ENCODE measurements at places on chromosomes 1 and 21.

DNA sequence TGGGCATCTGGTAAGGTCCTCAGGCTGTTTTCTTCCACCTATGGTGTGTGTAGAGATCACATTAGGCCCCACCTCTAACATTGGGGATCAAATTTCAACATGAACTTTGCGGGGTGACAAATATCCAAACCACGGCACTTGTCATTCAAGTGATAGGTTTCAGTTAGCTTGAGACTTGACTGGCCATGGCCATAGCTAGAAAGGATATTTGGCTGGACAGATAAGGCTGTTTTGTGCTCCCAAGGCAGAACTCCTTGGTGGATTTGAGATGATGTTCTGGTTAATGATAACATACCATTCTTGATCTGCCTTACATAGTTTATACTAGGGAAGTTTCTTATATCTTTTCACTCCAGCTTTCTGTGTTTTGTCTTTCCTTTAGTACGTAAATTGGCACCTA is 48.5 kb downstream of the CELF3 start:
- DNase-seq = no peak

- DNase-seq = no peak
Observed at GRCh38 chr1:39593386-39593785, 16.8 kb upstream of the PABPC4 start.

DNA sequence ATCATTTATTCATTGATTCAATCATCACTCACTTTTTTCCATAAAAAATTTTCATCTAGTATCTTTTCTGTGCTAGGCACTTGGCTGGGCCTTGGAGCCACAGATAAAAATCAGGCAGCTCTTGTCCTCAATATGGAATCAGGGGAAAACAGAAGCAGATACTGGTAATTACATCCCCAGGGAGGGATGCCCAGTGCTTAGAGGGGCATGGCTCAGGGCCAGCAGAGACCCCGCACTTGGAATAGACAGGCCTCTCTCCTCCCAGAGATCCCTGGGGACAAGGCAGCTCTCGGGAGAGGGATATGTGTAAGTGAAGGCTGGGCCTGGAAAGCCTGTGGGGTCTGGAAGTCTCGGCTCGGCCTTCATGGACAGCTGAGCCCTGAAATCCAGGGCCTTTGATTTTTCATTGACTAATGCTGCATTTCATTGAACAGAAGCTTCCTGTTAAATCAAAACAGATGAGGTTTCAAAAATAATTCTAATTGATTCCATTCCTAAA is 180.4 kb downstream of the FOXD2 start:
- DNase-seq = no peak

- DNase-seq = peak; percentile 68
Observed at GRCh38 chr1:154998818-154999570, 3.6 kb upstream of the ZBTB7B start.

DNA sequence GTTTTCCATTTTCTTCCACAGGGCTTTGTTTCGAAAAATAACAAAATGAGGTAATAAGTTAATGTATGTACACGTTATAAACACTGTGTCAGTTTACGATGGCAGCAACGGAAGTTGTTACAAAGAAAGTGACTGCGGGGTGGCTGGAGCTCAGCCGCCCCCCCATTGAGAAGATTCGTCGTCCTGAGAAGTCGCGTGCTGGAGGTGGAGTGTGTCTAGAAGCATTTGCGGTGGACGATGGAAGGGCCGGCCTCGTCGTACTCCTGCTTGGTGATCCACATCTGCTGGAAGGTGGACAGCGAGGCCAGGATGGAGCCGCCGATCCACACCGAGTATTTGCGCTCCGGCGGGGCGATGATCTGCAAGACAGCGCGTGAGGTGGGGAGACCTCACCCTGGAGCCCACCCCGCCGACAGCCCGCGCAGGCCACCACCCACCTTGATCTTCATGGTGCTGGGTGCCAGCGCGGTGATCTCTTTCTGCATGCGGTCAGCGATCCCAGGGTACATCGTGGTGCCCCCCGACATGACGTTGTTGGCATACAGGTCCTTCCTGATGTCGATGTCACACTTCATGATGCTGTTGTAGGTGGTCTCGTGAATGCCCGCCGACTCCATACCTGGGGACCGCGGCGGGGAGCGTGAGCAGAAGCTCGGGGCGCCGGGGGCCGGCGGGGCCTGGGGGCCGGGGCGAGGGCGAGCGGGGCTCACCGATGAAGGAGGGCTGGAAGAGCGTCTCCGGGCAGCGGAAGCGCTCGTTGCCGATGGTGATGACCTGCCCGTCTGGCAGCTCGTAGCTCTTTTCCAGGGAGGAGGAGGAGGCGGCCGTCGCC is 2.4 kb downstream of the ACTA1 start:
- DNase-seq = no peak

GRCh38 chr1:175632667-175633066 is 110.7 kb downstream of the TNR start:
- no peak for DNase-seq

DNA sequence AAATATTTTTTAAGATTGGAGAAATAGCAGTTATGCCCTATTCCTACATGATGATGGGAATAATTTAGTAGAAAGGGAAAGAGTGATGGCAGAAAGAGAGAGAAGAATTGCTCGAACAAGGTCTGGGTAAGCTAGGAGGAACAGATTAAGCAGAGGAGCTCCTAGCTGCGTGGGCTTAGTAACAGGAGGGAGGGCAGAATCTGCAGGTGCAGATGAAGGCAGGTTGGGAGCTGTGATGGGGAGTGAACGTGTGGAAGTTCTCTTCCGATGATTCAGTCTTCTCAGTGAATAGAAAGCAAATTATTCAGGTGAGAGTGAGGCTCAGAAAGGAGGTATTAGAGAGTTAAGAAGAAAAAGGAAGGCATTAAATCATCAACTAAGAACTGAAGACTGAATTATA is 8.3 kb upstream of the CR1 start:
- no peak for DNase-seq

All from stimulated activated CD4-positive, alpha-beta T cell treated with anti-CD3 and anti-CD28 coated beads, Interleukin-4, amount 100 ng/mL, for 4 hours (primary cell).